ENCODE measurements at places on chromosomes 5 and 9.

DNA sequence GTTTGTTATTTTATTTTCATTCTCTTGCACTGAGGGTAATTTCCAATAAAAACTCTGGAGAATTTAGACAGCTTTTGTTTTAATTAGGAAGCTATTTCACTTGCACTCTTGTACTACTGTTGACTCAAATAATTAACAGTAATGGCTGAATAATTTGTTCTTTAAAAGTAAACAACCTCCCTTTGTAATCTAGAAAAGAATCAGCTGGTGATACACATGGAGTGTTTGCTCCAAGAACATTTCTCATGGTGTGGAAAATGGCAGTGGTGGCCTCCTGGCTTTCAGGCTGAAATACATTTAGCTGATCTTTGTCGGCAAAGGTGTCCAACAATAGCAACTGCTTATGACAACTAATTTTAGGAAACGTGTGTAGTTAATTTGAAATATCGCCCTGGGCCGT is 129.4 kb downstream of the C9orf152 start:
- no peak for DNase-seq

DNA sequence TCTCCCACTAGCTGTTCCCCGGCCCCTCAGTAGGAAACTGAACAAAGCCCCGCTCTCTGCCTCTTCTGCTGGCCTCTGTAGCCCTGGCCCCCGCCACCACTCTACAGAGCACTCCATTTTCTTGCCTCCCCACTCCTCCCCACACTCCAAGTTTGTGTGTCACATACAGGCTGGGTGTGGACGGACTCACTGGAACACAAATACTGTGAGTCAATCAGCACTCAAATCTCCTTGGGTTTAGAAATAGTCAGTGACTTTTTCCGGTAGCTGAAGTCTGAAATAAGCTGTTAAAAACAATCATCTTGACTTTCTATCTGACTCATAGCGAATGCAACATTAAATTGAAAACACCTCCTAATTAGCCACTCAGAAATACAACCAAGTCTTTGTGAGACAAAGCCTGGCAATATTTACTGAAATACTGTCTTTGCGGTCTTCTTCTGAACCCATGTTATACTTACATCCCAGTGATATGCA is 122.5 kb downstream of the LHFPL2 start:
- no peak for DNase-seq

DNA sequence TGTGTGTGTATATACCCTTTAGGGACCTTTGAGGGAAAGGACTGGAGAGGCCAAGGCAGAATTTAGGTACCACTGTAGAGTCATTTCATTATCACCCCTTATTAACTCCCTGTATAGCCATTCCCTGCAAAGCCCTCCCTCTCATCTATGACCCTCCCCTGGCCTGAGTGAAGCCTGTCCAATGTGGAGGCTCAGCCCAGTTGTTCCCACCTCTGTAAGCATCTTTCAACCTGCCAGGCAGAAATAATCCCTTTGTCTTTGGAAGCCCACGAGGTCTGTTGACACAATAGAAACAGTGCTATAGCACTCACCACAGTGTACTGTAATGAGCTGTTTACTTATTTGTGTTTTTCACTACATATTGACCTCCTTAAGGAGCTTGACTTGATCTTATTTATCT is 88.5 kb upstream of the SEMA6A start:
- DNase-seq: no peak

GRCh38 chr5:95392593-95393182 is 1.5 kb downstream of the FAM81B start:
- DNase-seq: no peak

GRCh38 chr5:138466900-138467710 is 1.8 kb downstream of the EGR1 start:
- no peak for DNase-seq

DNA sequence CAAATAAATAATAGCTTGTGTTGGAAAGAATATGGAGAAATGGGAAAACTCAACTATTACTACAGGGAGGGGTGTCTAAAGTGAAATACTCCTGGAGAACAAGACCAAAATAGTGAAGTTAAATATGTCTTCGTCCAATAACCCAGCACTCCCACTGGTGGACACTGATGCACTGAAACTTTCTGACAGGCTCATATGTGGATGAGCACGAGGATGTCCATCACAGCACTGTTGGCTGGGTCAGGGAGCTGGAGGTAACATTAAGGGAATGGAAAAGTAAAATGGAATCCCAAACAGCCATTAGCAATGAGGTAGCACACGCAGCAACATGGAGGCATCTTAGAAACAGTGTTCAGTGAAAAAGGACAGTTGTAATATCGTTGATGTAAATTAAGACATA is 86.5 kb downstream of the LMNB1 start:
- DNase-seq: no peak

- no peak for DNase-seq
Observed at GRCh38 chr5:124576848-124577409, 169.5 kb downstream of the ZNF608 start.

DNA sequence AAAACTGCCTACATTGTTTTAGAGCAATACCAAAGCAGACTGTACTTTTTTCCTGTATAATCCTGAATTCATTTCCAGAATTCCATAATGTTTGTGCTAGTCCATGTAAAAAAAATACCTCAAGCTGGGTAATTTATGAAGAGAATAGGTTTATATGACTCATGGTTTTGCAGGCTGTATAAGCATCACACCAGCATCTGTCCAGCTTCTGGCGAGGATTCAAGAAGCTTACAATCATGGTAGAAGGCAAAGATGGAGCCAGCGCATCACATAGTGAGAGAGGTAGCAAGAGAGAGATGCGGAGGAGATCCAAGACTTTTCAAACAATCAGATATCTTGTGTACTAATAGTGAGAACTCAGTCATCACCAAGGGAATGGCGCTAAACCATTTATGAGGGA is 280.3 kb upstream of the CDH9 start:
- DNase-seq: no peak

GRCh38 chr9:137707361-137707760 is 88.6 kb downstream of the EHMT1 start:
- no peak for DNase-seq

GRCh38 chr5:162163663-162164062 is 96.1 kb downstream of the GABRG2 start:
- no peak for DNase-seq

GRCh38 chr5:131953969-131954368 is 8.5 kb upstream of the MEIKIN start:
- DNase-seq: no peak

- DNase-seq: no peak
Observed at GRCh38 chr5:96691503-96692303, 29.5 kb downstream of the CAST start.

DNA sequence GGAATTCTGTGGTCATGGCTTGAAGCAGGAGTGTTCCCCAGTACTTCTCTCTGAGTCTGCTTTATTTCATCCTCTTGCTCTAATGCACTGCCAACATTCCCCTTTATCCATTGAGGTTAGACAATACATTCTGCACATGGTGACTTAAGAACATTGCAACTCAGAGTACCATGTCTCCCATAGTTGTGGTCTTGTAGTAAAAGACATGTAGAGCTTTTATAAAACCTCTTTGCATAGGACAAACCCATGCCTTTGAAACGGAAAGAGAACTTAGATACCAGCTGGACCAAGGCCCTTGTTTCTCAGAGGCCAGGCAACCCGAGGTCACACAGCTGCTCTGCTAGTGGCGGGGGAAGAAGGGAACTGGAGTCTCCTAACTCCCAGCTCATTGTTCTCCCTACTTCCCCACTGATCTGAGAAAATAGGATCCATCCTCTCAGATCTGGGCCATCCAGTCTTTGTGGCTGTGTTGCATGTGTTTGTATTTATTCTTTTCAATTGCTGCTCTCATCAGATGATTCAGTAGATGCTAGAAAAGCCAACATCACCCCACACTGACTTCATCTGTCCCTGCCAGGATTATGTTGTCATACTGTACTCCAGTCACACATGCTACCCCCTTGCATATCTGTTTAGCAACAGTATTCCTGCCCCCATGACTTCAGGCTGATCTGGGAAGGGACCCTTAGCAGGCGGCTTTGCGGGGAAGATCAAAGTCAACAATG is 236.9 kb downstream of the SAXO1 start:
- DNase-seq: no peak

DNA sequence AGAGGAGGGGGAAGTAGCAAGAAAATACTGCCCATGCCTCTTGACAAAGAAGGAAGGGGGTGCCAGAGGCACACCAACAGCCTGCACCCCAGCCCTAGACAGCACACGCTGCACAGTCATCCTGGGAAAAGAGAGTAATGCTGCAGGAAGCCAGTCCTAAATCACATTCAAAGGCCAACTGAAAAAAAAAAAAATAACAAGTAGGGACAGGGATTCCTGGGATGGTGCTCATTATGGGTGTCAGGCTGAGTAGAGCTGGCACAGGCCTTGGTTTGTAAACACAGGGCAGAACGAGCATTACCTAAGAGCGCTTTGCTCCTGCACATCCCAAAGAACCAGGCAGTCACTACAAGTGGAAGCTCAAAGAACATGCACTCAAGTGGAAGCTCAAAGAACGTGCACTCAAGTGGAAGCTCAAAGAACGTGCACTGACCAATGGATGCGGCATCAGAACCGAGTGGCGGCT is 7.8 kb downstream of the RAPGEF1 start:
- no peak for DNase-seq

GRCh38 chr9:107653263-107653821 is 163.8 kb upstream of the KLF4 start:
- DNase-seq: no peak

DNA sequence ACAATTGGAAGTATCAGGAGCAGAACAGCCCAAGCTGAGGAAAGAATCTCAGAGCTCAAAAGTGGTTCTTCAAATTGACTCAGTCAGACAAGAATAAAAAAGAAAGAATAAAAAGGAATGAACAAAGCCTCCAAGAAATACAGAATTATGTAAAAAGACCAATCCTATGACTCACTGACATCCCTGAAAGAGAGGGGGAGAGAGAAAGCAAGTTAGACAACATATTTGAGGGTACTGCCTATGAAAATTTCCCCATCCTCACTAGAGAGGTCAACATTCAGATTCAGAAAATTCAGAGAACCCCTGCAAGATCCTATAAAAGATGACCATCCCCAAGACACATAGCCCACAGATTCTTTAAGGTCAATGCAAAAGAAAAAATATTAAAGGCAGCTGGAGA is 173.2 kb downstream of the ALDH1A1 start:
- no peak for DNase-seq

DNA sequence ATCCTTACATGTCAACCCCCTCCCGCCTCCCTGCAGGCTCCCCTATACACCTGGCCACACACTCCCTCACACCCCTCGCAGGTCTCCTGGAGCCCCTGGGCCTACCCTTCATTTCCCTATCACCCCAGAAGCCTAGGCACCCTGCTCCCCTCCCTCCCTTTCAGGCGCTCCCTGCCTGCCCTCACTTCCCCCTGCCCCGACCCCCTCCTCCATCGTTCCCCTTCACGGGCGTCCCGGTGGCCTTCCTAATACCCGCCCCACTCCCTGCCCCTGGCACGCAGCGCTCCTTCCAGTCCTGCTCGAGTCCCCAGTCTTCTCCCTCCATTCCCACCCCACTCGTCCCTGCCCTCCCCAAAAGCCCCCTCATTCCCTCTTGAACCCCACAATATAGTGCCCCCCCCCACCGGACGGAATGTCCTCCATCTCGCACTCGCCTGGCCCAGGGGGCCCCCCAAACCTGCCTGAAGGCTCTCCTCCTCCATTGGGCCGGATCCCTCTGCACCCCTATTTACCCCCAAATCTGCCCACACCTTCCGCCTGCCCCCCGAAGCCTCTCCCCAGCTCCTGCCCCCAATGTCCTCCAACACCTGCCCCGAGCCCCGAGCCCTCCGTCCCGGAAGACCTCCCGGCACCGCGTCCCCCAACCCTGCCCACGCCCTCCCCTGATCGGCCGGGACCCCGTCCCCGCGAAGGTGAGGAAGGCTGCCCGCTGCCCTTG is 746 bp downstream of the STRBP start:
- no peak for DNase-seq

GRCh38 chr5:118548761-118549720 is 439.3 kb downstream of the DTWD2 start:
- no peak for DNase-seq

- no peak for DNase-seq
Observed at GRCh38 chr5:51487952-51488351, 104.7 kb downstream of the ISL1 start.

GRCh38 chr5:143217065-143217803 is 186.3 kb downstream of the NR3C1 start:
- DNase-seq: no peak

DNA sequence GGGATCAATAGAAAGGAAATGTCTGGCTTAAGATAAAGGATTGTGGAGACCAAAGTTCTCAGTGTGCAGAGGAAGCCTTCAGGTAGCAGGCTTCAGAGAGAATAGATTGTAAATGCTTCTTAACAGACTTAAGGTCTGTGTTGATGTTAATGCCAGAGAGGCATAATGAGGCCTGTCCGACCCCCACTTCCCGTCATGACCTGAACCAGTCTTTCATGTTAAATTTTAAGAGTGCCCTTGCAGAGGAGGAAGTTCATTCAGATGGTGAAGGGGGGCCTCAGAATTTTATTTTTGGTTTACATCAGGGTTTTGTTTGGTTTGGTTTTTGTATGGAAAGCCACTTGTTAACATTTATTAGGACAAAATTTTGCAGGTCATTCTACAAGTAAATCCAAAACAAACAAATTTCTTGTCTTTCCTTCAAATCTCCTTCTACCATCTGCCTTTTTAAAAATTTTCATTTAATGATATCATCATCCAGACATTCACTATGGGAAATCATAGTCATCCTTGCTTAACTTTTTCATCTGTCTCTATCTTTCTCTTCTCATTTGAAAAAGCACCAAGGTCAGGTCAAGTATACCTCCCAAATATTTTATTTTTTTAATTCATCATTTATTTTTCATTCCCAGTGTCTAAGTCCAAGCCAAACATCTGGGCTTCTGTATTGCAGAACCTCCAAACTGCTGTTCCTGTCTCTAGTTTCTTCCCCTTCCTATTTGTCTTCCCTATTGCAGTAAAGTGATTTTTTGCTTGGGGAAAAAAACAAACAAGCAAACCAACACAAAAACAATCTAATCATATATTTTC is 6.9 kb upstream of the ABCA1 start:
- DNase-seq: no peak

DNA sequence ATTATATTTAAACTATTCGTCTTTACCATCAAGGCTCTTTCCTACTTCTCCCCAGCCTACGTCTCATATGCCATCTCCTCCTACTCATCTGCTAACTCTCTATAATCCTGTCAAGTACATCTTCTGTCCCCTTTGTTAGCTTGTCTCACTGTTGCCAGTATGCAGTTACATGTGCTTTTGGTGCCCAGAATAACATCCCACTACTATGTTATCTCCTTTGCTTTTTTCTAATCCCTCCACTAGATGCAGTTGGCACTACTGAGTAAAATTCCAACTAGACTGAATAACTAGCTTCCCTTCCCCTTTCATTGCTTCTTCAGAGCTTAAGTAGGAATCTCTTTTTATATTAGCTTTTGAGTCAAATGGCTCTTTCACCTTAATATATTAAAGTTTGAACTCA is 3.0 kb upstream of the ARRDC3 start:
- no peak for DNase-seq

Data from activated CD4-positive, CD25-positive, alpha-beta regulatory T cell treated with anti-CD3 and anti-CD28 coated beads, Interleukin-2, amount 50 U/mL, for 72 hours (primary cell).